Fibroblast of lung (primary cell): ENCODE measurements at places on chromosomes 16 and 17. TPM values are rescaled to one million over a fixed set of nuclear protein-coding genes. Genes with fewer than 3 reads are reported as not detected.

DNA sequence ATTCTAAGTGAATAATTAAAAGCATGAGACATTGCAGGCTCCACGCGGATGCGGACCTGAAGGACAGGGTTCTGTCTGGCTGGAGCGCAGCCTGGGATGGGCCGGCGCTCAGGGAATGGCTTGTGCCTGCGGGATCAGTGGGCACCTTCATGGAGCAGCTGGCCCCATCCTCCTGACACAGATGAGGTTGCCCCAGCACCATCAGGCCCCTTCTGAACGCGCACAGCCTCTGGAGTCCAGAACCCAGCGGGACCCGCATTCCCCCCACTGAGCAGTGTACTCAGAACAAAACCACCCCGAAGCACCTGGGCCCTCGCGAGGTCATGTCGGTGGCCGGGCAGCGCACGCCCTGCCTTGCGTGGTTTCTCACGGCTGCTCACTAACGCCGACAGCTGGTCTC is 70.5 kb upstream of the CHMP6 start:
- no peak for DNase-seq

DNA sequence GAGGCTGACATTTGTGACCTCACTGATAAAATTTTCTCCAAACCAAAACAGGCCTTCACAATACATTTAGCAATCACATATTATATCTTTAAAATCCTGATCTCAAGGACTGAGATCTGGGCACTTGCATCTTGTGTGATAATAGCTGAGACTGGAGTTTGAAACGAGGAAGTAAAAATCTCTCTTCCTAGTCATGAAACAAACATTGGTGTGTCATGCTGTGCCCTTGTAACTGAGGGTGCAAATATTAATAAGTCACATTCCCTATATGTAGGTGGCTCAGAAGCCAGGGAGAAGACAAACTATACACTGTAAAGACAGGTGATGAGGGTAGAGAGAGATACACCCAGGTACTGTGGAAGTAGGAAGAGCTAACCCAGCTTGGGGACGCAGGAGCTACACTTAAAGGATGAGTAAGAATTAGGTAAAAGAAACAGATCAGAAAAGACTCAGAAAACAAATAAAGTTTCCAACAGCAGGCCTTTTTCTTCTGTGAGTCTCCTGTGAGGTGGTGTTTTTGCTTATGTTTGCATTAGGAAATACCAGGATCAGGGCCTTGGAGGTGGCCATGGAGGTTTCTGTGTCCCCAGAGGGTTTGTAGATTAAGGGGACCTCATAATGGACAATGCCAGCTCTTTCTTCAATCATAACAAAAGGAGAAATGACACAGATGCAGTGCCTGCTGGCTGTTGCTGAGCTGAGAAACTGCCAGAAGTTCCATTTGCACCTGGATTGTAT is 335.7 kb downstream of the GRIN2A start:
- no peak for DNase-seq

DNA sequence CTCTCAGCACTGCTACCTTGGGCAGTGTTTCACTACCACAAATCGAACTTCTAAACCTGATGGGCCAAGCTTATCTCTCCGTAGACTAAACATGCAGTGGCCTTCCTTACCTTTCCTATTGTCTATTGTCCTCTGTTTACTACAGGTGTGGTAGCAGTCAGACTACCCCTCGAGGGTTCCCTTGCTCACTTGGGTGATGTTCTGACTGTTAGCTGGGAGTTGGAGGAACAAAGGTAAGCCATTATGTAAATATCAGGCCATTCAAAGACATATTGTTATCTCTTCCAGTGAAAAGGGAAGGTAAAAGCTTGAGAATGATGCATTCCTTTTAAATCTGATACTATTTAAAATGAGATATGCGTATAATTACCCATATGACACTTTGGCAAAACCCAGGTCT is 828.3 kb upstream of the EEF2KMT start:
- no peak for DNase-seq

- DNase-seq, result no peak
Measured at GRCh38 chr16:27549464-27549745, 308 bp downstream of the GTF3C1 start.

GRCh38 chr16:58021661-58022551 is 3.6 kb upstream of the MMP15 start:
- peak; percentile 47 for DNase-seq

- peak; percentile 6 for DNase-seq
Measured at GRCh38 chr16:11913425-11914079, 2.2 kb downstream of the GSPT1 start.

GRCh38 chr17:76198702-76199101 is 41.6 kb downstream of the RNF157 start:
- no peak for DNase-seq

DNA sequence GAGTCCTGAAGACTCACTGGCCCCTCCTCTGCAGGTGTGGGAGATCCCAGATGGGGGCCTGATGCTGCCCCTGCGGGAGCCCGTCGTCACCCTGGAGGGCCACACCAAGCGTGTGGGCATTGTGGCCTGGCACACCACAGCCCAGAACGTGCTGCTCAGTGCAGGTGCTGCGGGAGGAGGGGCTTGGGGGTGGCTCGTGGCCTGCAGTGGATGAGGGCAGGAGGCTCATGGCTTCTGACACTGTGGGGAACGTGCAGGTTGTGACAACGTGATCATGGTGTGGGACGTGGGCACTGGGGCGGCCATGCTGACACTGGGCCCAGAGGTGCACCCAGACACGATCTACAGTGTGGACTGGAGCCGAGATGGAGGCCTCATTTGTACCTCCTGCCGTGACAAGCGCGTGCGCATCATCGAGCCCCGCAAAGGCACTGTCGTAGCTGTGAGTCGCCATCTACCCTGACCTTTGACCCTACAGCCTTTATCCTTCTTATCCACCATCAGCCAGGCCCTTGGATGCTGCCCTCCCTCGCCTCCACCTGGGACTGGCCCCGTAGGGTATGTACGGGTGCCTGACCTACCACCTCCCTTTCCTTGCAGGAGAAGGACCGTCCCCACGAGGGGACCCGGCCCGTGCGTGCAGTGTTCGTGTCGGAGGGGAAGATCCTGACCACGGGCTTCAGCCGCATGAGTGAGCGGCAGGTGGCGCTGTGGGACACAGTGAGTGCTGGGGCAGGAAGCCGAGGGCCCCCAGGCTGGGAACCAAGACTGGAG is 3.6 kb downstream of the CORO1A start:
- DNase-seq, result no peak

- peak; percentile 6 for DNase-seq
Measured at GRCh38 chr17:36085765-36086164, 4.2 kb downstream of the CCL3 start.

DNA sequence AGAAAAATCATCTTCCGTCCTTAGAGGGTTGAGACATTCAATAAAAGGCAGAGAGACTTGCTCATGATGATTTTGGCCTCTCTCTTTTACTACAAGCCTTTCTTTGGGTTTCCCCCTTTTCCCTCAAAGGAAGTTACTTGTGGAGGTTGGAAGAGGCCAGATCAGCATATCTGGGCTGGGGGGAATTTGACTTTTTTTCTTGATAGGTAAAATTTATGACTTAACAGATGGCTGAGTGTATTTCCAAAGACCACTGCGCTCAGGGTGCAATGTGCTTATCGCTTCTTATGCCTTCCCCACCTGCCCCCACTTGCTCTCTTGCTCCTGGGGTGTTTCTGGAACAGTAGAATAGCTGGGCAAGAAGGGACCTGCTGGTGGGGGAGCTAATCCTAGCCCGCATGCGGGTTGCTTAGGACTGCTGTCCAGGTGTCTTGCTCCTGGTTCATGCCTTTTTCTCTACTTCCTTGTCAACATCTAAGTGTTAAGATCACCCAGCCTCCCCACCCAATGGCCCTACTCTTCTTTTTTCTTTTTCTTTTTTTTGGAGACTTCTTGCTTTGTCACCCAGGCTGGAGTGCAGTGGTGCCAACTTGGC is 131.9 kb downstream of the MSI2 start:
- DNase-seq, result no peak

- DNase-seq, result no peak
Measured at GRCh38 chr16:75104836-75105235, 11.7 kb downstream of the LDHD start.

GRCh38 chr16:21161211-21161610 is 2.7 kb downstream of the LDAF1 start:
- DNase-seq, result no peak

DNA sequence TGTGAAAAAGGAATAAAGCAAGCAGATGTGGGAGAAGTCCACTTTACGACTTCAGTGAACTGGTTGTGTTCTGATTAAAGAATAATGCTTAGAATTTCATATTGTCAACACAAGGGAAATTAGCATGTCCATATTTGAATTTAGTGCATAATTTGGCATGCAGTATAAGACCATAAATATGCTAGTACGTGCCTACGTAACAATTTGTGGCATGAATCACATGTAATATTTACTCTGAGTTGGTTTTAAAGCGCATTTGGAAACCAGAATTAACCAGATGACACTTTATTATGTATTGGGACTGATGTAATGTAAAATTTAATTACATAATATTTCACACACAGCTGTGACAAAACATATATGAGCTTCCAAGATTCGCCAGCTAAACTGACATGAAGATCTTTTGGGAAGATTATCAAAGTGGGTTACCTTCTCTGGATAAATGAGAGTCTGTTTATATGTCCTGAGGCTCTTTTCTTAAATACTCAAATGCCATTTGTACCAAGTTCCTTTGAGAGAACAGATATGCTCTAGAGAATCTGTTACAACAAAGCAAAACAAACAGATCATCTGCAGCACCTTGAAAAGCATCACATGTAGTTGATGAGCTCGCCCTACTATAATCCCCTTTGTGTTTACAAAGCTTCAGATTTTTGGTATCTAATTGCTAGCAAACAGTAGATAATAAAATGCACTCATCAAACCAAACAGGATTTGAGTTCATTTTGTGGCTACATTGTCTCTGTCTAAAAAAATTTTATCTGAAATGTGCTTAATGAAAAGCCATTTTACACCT is 1468.6 kb downstream of the CDH11 start:
- DNase-seq, result no peak

- DNase-seq, result no peak
Measured at GRCh38 chr17:46123607-46124006, 69.6 kb downstream of the KANSL1 start.

GRCh38 chr16:54890381-54890780 is 40.3 kb upstream of the IRX5 start:
- DNase-seq, result no peak

DNA sequence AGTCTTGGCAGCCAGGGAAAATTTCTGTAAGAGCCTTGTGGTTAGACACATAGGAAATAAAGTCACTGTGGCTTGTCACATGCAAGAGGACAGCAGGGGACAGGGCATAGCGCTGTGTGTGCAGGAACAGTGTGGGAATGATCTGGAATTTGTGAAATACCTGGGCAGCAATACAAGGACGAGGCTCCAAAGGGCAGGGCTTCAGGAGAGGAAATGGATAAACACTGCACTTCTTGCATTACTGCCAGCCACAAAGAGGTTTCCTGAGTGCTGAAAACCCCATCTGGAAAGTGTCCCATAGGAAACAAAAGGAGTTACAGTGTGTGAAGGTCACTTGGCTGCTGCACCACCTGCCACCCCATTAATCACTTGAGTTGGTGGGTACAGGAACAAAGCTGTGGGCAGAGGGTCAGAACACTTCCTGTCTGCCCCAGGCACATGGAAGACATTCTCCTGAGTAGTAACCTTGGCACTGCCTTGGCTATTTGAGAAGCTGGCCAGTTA is 12.1 kb upstream of the HP start:
- peak; percentile 40 for DNase-seq

GRCh38 chr17:82198092-82198491 is 14.6 kb downstream of the CCDC57 start:
- no peak for DNase-seq

GRCh38 chr17:21532763-21533385 is 156.7 kb downstream of the KCNJ12 start:
- DNase-seq, result no peak

- DNase-seq, result peak; percentile 62
Measured at GRCh38 chr17:38730526-38731379, 612 bp downstream of the CISD3 start.

DNA sequence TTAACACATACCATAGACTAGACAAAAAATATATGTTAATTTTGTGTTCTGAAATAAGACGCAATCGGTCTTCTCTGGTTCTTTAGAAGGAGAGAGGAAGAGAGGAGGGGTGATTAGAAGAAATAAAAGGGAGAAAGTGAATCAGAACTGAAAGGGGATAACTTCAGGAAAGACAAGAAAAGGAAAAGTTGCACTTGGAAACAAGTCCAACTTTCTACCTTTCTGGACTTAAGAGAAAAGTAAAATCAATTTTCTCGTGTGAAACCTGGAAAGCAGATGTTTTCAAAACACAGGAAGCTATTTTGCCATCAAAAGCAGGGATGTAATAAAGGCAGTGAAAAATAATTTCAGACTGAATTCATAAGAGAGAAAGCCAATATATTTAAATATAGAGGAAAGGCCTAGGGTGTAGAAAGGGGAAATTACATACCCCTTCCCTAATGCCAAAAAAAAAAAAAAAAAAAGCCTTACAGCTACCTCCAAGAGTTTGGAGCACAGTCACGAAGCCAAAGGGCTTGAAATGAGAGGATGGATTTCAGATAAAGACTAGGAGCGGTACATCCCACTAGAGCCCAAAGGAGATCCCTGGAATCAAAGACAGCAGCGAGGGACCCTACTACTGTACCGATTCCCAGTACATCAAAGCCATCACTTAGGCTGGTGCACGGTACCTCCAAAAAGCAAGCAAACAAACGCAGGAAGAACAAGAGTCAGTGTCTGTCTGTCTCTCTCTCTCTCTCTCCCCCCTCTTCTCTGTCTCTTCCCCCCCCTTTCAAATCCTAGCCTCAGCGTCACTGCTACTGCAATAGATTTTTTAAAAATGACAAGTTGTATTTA is 12.1 kb upstream of the ZFHX3 start:
- DNase-seq, result no peak

- DNase-seq, result peak; percentile 71
Measured at GRCh38 chr16:71722801-71723536, 1.5 kb downstream of the PHLPP2 start.

DNA sequence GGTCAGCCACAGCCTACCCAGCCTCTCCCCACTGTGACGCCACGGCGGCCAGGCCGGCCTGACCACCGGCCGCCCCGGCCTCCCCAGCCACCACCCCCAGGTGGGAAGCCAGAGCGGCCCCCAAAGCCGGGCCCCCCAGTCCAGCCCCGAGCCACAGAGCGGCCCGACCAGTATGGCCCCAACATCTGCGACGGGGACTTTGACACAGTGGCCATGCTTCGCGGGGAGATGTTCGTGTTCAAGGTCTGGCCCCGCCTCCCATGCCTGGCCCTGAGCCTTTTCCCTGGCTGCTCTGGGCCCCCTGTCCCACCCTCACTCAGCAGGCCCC is 16.0 kb downstream of the MMP15 start:
- no peak for DNase-seq

- DNase-seq, result peak; percentile 13
Measured at GRCh38 chr17:37417852-37418251, 11.2 kb downstream of the TADA2A start.

- peak; percentile 76 for DNase-seq
Measured at GRCh38 chr16:82633964-82634600, 7.3 kb downstream of the CDH13 start.

GRCh38 chr16:22007509-22008214 is at the start of gene MOSMO:
MOSMO (plus strand) TSS chr16:22008111; CDS start chr16:22008302, 191 bp downstream.
- DNase-seq, result peak; percentile 67

GRCh38 chr16:66474750-66475199 is 47.7 kb downstream of the BEAN1 start:
- no peak for DNase-seq

- DNase-seq, result no peak
Measured at GRCh38 chr17:36911001-36911400, 26.3 kb upstream of the LHX1 start.

The NOXO1 gene
- total RNA-seq, result under 0.01 TPM in 1 of 2 replicates, not detected in the other

The LITAF gene
- 70.9 and 79.6 TPM in 2 replicates for total RNA-seq

The EFNB3 gene
- 0.26 and 0.33 TPM in 2 replicates for total RNA-seq

The GAST gene
- total RNA-seq, result not detected in 2 replicates

The FGF11 gene
- total RNA-seq, result 0.33 and 1.3 TPM in 2 replicates

The ENPP7 gene
- total RNA-seq, result not detected in 2 replicates

The TBC1D3E gene
- not detected in 2 replicates for total RNA-seq

The CDH3 gene
- total RNA-seq, result 0.26 TPM in 1 of 2 replicates, not detected in the other
